Glutamatergic neuron (in vitro differentiated cells): ENCODE measurements at places on chromosomes 12 and 14. TPM values are rescaled to one million over a fixed set of nuclear protein-coding genes. Genes with fewer than 3 reads are reported as not detected.

- no peak for DNase-seq
Observed at GRCh38 chr14:104536942-104537612, 42.5 kb upstream of the C14orf180 start.

The ZNF664 gene
- 310 TPM for total RNA-seq

DNA sequence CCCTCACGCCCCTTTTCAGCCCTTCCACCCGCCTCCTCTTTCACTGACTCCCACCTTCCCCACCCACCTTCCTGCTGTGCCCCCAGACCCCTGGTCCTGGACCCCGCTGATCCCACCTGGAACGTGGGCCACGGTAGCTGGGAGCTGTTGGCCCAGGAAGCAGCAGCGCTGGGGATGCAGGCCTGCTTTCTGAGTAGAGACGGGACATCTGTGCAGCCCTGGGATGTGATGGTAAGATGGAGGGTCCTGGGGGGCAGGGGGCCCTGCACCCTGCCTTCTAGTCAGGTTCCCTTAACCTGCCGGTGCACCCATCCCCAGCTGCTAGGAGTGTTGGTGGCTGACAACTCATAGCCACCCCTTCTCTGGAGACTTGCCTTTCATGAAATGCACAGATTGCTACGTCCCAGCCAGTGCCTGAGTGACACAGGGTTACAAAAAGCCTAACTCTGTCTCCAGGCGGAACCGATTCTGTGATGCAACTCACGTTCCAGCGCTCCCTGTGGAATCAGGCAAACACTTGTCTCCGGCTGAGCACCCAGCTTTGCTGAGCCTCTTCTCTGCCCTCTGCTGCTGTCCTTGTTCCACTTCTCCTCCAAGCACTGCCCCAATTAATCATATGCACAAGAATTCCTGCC lies 15.0 kb upstream of the OAS2 start:
- no peak for DNase-seq

The PDE6H gene
- not detected for total RNA-seq

GRCh38 chr14:96422992-96423391 lies 31.1 kb downstream of the AK7 start:
- DNase-seq: no peak

GRCh38 chr12:54634795-54635194 lies at the start of gene LACRT:
Gene LACRT, minus strand, starts transcription at chr12:54634895. Its CDS starts 54 bp downstream, at chr12:54634841.
- DNase-seq: no peak

The SYNDIG1L gene
- 1.5 TPM for total RNA-seq

The CPSF2 gene
- 53.1 TPM for total RNA-seq

The GPRC5D gene
- not detected for total RNA-seq

DNA sequence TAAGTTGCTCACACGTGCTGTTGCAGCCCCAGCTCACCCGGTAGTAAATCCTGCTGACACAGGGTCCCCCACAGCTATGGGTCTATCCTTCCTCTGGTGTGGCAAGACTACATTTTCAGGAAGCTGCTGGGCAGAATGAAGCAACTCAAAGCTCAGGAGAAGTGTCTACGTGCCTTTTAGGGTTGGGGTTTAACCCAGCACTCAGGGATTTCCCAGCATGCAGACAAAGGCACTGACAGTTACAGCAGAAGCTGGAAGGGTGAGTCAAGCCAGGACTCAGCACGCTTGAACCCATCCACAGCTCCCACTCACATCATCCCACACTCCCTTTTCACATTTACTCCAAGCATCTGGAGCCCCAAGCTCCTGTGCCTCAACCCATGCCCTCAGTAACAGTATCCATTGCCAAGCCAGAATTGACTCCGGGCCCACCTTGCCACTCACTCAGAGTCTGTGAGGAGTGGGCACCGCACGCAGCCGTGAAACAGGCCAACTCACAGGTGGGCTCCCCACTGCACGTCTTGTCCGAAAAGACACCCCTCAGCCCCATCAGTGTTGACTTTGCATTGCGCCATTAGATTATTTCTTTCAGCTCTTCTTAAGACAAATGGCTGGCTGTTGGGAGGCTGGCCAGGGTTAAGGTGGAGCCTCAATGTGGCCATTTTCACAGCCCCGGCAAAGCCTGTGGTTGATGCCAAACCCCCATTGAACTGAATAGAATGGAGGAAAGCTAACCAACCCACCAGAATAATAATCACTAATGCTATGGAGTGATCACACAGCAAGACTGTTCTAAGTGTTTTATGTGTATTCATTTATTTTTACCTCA lies 59.6 kb downstream of the ZFP36L1 start:
- no peak for DNase-seq

- DNase-seq: no peak
Observed at GRCh38 chr14:51643140-51643539, 8.6 kb upstream of the FRMD6 start.

DNA sequence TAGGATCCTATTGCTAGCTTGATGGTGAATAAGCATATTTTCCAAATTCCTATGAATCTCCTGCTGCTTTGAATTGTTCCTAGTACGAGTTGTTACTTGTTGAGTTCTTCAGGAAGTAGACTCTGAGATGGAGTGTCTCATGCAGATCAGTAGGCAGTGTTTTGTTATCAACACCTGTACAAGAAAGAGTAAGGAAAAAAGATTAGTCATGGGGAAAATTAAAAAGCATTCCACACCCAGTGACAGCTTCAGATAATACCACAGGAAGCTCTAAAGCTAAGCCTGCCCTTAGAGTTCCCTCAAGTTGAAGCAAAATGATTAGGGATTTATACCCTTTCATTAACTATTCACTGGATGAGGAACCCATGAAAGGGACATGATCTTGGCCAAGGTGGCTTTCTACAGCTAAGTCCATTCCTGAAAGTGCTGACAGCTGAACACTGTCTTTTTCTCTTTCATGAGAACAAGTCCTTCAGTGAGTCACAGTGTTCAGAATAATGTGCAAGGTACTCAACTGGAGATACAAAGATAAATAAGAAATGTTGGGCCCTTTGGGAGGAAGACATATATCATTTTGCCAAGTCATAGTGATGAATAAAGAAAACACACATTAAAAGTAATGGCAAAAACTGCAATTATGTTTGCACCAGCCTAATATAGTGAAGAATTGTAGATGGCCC lies 49.1 kb downstream of the CCER1 start:
- DNase-seq: no peak

The CNTN1 gene
- total RNA-seq: 81.4 TPM

GRCh38 chr12:109753054-109753401 lies 39.4 kb downstream of the FAM222A start:
- DNase-seq: peak; percentile 1

The RBM23 gene
- 70.9 TPM for total RNA-seq

The CD163L1 gene
- total RNA-seq: 36.8 TPM

DNA sequence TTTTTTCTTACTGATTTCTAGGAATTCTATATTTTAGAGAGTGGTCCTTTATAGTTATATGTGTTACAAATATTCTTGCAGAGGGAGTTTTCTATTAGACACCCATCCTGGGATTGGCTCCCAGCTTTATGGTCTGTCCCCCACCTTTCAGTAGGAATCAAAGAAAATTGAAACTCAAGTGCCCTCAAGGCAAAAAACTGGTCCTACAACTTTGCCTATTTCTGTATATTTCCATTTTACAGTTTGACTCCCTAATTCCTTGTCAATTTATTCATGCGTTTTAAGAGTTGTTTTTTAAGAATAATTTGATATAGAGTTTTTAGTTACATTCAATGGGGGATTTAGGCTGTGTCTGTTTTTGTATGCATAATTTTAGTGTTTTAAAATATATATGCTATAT lies 208.9 kb downstream of the SYNE2 start:
- DNase-seq: no peak

The CAPZA3 gene
- not detected for total RNA-seq

GRCh38 chr12:42447371-42447786 lies 121.4 kb downstream of the PPHLN1 start:
- no peak for DNase-seq

The ANO4 gene
- 38.0 TPM for total RNA-seq

GRCh38 chr14:63308723-63309317 lies 9.9 kb downstream of the GPHB5 start:
- DNase-seq: no peak

The TEX22 gene
- 2.7 TPM for total RNA-seq
